Kidney epithelial cell (primary cell): ENCODE measurements at places on chromosomes 2 and 18. TPM values are rescaled to one million over a fixed set of nuclear protein-coding genes. Genes with fewer than 3 reads are reported as not detected.

DNA sequence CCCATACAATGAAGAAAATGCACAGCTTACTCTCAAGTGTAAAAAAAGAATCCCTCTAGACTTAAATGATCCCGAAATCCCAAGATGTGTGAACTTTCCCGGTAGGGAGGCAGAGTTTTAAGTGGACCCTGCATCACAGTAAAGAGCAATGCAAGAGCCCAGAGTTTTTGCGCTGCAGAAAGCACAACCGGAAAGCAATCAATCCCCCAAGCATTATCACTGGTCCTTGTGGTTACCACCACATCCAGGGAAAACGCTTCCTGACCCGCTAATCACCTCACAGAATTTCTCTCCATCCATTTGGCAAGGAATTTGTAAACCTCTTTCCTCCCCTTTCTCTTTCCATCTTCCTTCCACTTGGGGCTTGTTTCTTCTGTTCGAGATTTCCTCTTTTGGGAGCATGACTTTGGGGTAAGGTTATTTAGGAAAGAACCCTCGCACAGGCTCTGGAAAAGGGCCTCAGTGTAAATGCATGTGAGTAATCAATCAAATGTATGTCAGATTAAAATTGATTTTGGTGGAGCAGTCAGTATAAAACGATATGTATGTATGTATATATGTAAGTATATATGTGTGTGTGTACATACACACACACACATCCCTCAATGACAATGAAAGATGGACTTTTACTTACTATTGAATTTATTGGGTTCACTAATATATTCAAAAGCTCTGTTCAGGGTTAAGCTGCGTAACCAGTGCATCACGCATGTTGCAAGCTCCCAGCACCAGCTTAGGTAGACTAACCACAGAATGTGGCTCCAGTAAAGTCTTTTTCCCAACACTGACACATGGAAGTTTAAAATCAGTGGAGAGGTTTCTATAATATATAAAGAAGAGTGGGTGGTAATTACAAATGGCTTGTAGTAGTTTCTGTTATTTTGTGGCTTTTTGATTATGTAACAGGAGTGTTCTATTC lies 1.6 kb downstream of the PLCL1 start:
- no peak for DNase-seq

- peak; percentile 90 for DNase-seq
Measured at GRCh38 chr2:216195565-216196029, 86.4 kb downstream of the XRCC5 start.

- no peak for DNase-seq
Measured at GRCh38 chr2:2597712-2598111, 266.6 kb upstream of the MYT1L start.

- DNase-seq = peak; percentile 37
Measured at GRCh38 chr18:10015941-10016819, 102.4 kb downstream of the VAPA start.

DNA sequence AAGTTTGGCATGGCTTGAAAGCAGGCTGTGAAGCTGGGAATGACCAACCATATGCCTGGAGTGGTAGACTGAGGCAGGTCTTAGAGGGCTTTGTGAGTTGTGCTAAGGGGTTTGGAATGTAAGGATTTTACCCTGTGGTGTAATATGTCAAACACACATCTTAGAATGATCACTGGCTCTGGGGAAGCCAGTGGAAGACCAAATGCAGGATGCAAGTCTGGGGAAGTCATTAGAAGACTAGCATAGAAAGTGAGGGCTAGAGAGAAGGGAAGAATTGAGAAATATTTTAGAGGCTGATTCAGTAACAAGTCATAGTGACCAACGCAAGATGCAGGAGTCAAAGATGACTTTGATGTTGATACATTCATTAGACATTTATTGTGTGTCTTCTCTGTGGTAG lies 3.5 kb upstream of the FHOD3 start:
- DNase-seq = no peak

The ADAM23 gene
- 0.21 and 0.62 TPM in 2 replicates for total RNA-seq

The CDCA7 gene
- total RNA-seq = 5.6 and 9.6 TPM in 2 replicates

The ASPRV1 gene
- total RNA-seq = 0.07 and 0.08 TPM in 2 replicates

The FOXD4L1 gene
- total RNA-seq = not detected in 2 replicates
